ENCODE measurements at places on chromosomes 2 and 18. TPM values are rescaled to one million over a fixed set of nuclear protein-coding genes. Genes with fewer than 3 reads are reported as not detected.
A peak's percentile ranks its signal among the peaks of the same experiment; 100 is the strongest.

DNA sequence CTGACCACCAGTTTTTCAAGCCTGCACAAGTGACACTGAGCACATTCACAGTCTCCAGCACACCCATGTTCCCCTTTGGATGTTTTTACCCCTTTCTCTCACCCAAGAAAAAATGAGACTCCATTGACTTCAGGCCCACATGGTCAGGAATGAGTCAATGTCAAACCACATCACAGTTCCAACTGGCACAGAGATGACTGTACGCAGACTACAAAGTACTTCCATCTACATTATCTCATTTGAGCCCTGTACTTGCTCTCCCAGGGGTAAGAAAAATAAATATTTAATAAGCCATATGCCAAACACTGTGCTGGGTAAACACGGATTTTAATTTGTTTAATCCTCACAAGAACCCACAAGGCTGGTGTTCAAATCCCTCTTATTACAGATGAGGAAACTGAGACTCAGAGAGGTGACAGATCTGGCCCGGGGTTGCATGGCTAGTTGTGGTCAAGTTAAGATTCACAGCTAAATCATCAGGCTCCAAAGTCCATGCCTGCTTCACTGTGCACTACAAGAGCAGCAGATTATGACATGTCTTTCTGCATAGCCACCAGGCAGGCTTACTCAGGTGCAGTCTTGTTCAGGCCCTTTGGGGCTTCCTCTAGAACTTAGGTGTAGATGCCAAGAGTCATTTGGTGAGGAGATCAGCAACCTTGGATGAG is 106.1 kb downstream of the TXNL1 start:
- H3K27me3 ChIP-seq, result no peaks in the 10 kb centered on the region
- H3K27ac ChIP-seq, result no peak overlapping the region
- no peak overlapping the region for H3K4me3 ChIP-seq
- DNase-seq, result no peak

DNA sequence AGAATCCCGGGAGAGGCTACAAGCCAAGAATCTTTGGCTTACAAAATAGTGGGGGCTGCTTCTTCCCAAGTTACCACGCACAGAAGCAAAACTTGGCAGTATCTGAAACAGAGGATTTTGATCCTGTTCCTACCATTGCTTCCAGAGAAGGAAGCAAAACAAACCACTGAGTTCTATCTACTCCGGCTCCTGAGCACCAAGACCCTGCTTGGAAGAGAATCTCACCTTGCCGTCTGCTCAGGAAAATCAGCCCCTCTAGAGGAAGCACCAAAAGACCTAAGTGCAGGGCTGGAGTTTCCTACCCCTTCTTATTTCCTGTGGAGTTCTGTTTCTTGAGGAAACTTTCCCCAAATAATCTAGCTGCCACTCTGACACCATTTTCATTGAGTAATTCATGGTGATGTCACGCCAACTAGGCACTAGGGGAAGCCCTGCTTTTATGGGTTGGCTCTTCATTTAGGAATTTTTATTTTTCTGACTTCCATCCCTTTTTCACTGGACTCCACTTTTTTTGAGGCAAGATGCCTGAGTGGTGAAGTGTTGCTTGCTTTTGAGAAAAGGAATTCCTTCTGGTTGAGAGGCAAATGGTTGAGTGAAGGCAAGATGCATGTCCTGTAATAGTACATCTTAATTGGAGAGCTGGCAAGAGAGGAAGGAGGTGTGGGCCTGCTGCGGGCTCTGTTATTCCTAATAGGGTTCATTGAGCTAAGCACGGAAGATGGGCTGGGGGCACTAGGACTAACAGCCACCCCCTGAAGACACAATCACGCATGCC is 36.8 kb upstream of the EML4 start:
- no peaks in the 10 kb centered on the region for H3K27me3 ChIP-seq
- peak overlapping the region; percentile 66 for H3K27ac ChIP-seq
- H3K4me1 ChIP-seq, result peaks cover 10% of the 10 kb centered on the region
- no peaks in the 10 kb centered on the region for H3K36me3 ChIP-seq
- H3K4me3 ChIP-seq, result no peak overlapping the region

TET3 gene
- 12.5 TPM for total RNA-seq

GRCh38 chr2:45009303-45009927 is at the start of gene SIX2:
Gene SIX2, minus strand, starts transcription at chr2:45009452. Its CDS starts 342 bp downstream, at chr2:45009110.
- peaks cover 63% of the 10 kb centered on the region for H3K4me1 ChIP-seq
- H3K27ac ChIP-seq, result peak within 1 kb of the TSS; percentile 64
- H3K4me3 ChIP-seq, result peak within 1 kb of the TSS; percentile 43

DNA sequence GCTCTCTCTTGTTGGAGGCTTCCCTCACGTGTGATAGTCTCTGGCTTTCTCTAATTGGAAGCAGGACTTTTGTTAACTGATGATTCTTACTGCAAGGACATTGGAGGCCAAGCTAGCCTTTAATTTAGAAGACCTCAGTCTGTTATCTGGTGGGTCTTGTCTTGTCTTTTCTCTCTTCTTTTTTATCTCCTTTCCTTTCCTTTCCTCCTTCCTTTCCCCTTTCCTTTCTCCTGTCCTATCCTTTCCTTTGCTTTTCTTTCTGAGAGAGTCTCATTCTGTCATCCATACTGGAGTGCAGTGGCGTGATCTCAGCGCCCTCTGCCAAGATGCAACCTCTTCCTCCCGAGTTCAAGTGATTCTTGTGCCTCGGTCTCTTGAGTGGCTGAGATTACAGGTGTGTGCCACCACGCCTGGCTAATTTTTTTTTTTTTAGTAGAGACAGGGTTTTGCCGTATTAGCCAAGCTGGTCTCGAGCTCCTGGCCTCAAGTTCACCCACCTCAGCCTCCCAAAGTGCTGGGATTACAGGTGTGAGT is 18.1 kb downstream of the CCNYL1 start:
- DNase-seq, result no peak
- no peaks in the 10 kb centered on the region for H3K27me3 ChIP-seq
- H3K27ac ChIP-seq, result no peak overlapping the region
- H3K36me3 ChIP-seq, result peaks cover 14% of the 10 kb centered on the region
- H3K4me1 ChIP-seq, result no peaks in the 10 kb centered on the region

PNPT1 gene
- total RNA-seq, result 24.7 TPM

DNA sequence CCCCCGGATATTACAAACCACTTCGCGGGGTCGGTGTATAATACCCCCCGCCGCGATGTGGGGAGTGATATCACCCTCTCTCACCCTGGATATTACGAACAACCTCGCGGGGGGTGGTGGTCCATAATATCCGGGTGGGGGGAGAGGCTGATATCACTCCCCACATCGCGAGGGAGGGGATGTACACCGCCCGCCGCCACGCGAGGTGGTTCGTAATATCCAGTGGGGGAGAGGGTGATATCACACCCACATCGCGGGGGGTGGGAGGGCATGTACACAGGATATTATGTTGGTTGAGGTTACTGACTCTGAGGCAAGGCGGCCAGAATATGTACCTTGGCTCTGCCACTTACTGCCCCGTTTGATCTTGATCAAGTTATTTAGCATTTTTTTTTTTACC is 14.8 kb upstream of the CWC22 start:
- no peak overlapping the region for H3K27ac ChIP-seq
- no peaks in the 10 kb centered on the region for H3K4me1 ChIP-seq
- no peak for DNase-seq
- H3K4me3 ChIP-seq, result no peak overlapping the region
- no peaks in the 10 kb centered on the region for H3K36me3 ChIP-seq

- no peaks in the 10 kb centered on the region for H3K36me3 ChIP-seq
- no peaks in the 10 kb centered on the region for H3K27me3 ChIP-seq
Observed at GRCh38 chr18:72102412-72102811, 441.7 kb downstream of the CBLN2 start.

- H3K27me3 ChIP-seq, result no peaks in the 10 kb centered on the region
- H3K27ac ChIP-seq, result no peak overlapping the region
- H3K36me3 ChIP-seq, result no peaks in the 10 kb centered on the region
- H3K4me1 ChIP-seq, result no peaks in the 10 kb centered on the region
- DNase-seq, result no peak
- no peak overlapping the region for H3K4me3 ChIP-seq
Observed at GRCh38 chr18:34483198-34483597, 226.9 kb upstream of the DTNA start.

DNA sequence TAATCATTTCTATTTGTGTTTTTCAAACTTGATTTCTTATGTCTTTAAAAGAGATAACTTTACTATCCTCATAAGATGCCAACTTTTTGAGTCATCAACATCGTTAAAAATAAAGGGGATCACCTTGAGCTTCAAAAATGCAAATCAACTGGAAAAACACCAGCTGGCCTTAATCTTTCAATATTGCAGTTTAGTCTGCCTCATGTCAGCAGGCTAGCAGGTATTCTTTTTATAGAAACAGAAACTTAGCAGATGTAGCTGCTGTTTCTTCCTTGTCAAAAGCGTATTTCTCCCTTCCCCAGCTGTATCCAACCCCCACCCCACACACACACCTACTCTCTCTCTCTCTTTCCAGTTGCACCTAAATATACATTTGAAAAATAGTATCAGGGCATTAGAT is 154.1 kb upstream of the ZNF804A start:
- no peak for DNase-seq
- no peaks in the 10 kb centered on the region for H3K36me3 ChIP-seq
- no peak overlapping the region for H3K27ac ChIP-seq
- no peak overlapping the region for H3K4me3 ChIP-seq
- no peaks in the 10 kb centered on the region for H3K27me3 ChIP-seq

DNA sequence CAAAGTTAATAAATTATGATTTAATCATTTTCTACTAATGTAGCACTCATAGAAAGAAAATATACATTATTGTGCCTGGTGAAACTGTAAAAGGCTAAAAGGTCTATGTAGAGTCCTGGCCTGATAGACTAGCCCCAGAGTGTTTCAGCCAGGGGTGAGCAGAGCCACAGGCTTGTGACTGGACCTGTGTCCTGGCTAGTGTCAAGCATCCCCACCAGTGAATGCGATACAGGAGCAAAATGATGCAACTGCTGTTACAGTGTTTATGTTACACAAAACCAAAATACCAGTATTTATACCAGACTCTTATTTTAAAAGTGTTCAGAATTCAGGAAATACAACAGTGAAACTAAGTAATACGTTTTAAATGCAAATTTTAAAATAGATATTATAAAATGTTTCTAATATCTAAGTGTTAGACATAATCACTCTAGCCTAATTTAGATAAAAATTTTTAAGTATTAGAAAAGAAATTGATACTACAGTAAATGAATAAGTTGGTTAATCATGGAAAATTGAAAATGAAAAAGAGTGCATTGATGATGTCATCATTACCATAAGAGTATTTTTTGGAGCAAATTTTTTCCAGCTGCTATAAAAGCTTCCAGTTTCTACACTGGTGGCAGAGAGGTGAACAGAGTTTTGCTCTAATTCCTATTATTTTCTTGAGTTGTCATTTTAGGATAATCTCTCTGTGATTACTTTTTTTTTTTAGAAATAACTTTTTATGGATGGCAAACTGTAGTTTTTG is 6.2 kb upstream of the TSPYL6 start:
- H3K27me3 ChIP-seq, result no peaks in the 10 kb centered on the region
- no peak for DNase-seq
- H3K36me3 ChIP-seq, result no peaks in the 10 kb centered on the region
- H3K4me1 ChIP-seq, result no peaks in the 10 kb centered on the region
- H3K27ac ChIP-seq, result no peak overlapping the region

DNA sequence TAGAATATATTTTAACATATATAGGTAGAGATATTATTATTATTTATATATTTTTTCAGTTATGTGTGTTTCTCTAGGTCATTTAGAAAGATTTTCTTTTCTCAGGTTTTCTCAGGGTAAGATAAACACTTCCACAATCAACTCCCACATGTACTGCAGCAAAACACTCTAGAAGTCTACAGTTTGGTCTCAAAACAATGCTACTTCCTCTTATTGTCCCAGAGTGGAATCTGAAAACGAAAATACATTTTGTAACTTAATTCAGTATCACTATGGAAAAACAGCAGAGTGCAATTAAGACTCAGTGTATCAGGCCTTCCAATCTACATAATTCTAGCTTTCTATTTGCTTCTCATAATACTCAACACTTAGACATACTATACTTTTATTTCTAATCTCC is 190.1 kb upstream of the SLC35G4 start:
- H3K4me1 ChIP-seq, result no peaks in the 10 kb centered on the region
- no peaks in the 10 kb centered on the region for H3K36me3 ChIP-seq
- no peaks in the 10 kb centered on the region for H3K27me3 ChIP-seq
- DNase-seq, result no peak
- no peak overlapping the region for H3K4me3 ChIP-seq

PCARE gene
- 0.06 TPM for total RNA-seq

DNA sequence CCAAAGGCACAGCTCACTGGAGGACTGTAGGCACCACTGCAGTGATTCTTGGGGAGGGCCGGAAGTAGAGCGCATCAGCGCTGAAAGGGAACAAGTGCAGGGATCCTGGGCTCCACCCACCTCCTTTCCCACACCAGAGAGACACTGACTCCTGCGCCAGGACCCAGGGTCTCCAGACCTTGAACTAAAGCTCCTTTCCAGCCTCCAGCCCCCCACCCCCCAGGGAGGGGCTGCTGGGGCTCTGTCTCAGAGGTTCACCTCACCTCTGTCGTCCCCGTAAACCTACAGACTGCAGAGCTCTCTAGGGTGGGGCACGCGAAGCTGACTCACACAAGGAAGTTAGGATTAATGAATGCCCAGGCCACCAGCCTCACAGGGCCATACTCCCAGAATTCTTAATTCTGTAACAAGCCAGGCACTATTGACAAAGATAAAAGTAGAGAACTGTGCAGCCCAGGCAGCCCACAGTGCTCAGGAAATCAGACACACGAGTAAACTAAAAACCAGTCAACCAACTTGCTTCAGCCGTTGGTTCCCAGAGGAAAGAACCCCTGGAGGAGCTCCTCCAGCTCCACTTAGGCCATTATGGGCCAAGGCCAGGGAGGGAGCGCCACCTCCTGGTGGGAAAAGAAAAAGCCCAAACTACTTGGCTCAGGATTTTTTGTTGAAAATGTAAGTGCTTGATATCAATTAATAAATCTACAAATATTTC is 45.1 kb upstream of the ACAA2 start:
- no peak overlapping the region for H3K27ac ChIP-seq
- H3K36me3 ChIP-seq, result peaks cover under 1% of the 10 kb centered on the region
- H3K4me3 ChIP-seq, result no peak overlapping the region
- H3K27me3 ChIP-seq, result no peaks in the 10 kb centered on the region
- DNase-seq, result peak; percentile 40
- H3K4me1 ChIP-seq, result peaks cover 16% of the 10 kb centered on the region

- DNase-seq, result no peak
- H3K27me3 ChIP-seq, result no peaks in the 10 kb centered on the region
- H3K4me1 ChIP-seq, result no peaks in the 10 kb centered on the region
- no peak overlapping the region for H3K4me3 ChIP-seq
- H3K36me3 ChIP-seq, result no peaks in the 10 kb centered on the region
Observed at GRCh38 chr18:68740966-68741365, 26.1 kb upstream of the TMX3 start.

GRCh38 chr2:774436-774835 is 97.2 kb upstream of the TMEM18 start:
- no peaks in the 10 kb centered on the region for H3K27me3 ChIP-seq
- H3K27ac ChIP-seq, result no peak overlapping the region
- H3K36me3 ChIP-seq, result no peaks in the 10 kb centered on the region
- H3K4me1 ChIP-seq, result no peaks in the 10 kb centered on the region
- DNase-seq, result no peak
- H3K4me3 ChIP-seq, result no peak overlapping the region

DNA sequence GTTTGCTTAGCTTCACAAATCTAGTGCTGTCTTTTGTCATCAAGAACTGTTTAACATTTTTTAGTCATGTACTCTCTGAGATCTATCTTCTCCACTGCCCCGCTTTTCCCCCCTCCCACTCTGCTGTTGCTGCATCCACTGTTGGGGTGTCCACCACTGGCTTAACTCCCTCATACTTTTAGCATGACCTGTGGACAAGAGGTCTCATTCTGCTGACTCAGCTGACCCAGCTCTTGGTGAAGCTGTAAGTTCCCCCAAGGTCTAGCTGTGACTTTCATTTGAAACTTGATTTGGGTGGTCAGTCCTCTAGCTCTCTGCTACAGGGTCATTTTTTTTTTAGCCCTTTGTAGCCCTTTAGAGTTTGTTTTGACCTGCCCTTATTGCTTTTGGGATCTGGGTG is 427.2 kb downstream of the PLCL1 start:
- no peaks in the 10 kb centered on the region for H3K4me1 ChIP-seq
- H3K27ac ChIP-seq, result no peak overlapping the region
- H3K36me3 ChIP-seq, result no peaks in the 10 kb centered on the region
- H3K27me3 ChIP-seq, result no peaks in the 10 kb centered on the region
- no peak overlapping the region for H3K4me3 ChIP-seq

PROKR1 gene
- 5.8 TPM for total RNA-seq

All from spinal cord (tissue), 10 donors.